ENCODE measurements at places on chromosomes 4 and X.

GRCh38 chr4:75841641-75842520 is 60.4 kb downstream of the PPEF2 start:
- DNase-seq: no peak

GRCh38 chr4:78624048-78624447 is 72.5 kb downstream of the ANXA3 start:
- no peak for DNase-seq

- no peak for DNase-seq
Measured at GRCh38 chr4:78310740-78311115, 240.8 kb upstream of the ANXA3 start.

- DNase-seq: no peak
Measured at GRCh38 chrX:41785685-41786084, 61.7 kb downstream of the GPR82 start.

GRCh38 chrX:19682712-19683331 is 167.5 kb upstream of the MAP3K15 start:
- DNase-seq: peak; percentile 78
